ENCODE measurements at places on chromosomes 16 and 17.

DNA sequence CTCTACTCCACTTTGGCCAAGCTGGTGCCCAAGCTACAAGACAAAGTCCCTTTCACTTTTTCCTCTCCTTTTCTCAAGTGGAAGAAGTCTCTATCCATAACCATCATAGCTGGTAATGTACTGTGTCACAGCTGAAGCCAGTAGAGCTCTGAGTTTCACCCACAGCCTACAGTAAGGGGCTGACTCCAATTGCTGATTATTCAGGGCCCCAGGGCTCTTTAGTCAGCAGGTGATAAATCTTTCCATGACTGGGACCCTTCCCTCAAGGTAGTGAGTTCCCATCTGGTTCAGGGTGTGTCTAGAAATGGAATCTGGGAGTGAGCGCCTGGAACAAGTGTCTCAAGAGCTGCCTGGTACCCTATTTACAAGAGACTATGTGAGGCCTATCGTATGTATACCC is 436.0 kb upstream of the CA10 start:
- DNase-seq: no peak

DNA sequence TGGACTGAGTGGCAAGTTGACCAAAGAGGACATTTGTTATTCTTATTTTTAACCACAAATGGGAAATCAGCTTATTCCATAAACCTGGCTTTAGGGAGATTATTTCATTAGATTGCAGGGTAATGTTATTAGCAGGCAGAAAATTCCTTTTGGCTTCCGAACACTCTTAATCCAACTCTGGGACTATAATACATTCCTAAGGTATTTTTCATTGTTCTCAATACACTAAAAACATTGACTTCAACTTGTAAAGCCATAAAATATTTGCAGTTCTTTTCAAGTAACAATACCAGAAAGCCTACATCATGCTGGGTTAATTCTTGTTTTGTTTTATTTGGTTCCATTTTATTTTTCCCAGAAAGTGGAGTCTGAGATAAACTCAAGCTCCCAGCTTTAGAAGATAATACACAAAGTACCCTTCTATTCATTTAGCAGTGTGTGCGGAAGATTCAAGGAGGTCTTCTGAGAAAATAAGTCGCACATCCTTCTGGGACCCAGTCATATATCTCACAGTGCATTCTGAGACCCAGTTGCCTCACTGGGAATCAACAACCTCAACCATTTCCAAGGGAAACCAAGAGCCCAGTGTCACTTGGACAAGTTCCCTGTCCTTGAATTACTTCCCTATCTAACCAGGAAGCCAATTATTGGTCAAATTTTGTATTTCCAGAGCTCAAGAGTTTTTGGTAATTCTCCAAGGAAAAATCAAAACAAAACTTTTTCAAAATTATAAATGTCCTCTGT is 389.6 kb upstream of the DYNLRB2 start:
- DNase-seq: no peak

DNA sequence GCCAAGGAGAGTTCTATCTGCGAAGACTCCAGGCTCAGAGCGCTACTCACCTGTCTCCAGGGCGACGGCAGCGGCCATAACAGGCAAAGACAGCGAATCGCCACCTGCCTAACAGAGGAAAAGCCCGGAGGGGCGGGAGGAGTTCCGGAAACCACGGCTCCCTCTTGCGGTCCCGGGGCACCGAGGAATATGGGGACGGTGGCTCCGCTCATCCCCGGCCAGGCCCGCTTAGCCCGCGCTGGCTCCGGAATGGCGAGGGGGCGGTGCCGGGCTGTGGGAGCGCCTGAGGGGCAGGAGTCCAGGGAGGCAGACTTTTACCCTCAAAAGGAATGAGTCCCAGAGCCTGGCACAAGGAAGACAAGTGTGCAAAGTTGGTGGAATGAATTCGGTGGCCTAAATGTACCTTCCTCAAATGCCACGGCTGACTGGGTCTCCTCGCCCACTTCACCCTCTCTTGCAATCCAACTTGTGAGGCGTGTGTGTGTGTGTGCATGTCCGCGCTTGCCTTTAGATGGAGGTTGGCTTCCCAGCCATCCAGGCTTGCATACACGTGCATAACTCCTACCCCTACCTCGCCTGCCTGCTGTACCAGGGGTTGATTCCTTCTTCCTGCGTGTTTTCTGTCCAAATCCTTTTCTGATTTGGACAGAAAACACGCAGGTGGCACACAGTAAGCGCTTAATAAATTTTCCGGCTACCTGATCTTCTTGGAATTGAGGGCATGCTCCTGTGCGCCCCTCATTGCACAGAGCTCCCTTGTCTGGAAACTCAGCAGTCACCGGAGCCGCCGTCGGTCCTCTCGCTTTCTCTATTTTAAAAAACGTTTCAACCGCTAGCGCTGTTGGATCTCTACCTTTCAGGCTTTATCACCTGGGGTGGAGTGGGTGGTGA is 3.5 kb downstream of the C17orf100 start:
- DNase-seq: no peak

DNA sequence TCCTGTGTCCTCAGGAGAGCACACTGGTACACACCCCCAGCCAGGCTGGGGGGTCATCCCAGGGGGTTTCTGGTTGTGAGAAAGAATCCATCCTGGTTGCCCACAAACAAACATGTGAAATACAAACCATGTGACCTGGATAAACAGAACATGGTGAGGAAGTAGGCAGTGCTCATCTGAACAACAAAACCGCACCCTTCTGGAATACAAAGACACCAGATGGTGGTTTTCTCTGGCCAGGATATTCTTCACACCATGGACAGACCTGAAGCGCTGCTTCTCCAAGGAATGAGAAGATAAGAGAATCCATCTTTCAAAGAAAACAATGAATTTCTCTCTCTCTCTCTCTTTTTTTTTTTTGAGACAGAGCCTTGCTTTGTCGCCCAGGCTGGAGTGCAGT is 302.3 kb downstream of the SLC39A11 start:
- DNase-seq: no peak

DNA sequence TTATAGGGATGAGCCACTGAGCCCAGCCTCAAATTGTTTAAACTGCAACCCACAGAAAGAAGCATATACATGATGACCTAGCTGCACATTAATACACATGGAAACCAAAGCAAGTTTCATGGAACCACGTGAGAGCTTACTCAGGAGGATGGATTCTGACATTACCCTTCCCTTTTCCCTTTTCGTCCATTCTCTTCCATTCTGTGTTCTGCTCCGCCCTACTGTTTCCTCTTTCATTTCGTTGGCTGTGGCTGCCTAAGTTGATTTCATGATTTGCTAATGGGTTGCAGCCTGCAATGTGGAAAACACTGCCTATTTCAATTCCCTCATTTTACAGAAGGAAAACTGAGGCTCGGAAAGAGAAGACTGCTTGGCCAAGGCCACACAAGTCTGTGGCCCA is 176.5 kb downstream of the C16orf78 start:
- no peak for DNase-seq

- no peak for DNase-seq
Observed at GRCh38 chr17:81902023-81902652, at the start of gene NPB. Gene NPB, plus strand, starts transcription at chr17:81902238. Its CDS starts 40 bp downstream, at chr17:81902278.

DNA sequence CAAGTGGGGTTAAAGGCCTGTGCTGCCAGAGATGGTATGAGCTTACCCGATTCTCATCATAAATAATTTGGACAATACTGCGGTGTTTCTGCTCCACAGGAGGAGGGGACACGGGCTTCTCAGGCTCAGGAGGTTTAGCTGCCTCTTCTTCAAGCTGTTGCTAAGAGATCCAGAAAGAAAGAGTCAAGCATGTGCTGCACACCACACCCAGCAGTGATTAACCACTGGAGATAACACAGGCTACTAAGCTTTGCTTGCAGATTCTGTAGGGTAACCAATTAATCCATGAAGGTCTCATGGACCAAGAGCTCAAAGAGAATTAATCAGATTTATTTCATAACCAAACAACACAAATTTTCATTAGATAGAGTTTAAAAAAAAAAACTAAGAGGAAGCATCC is 56.6 kb downstream of the NCOR1 start:
- DNase-seq: no peak

GRCh38 chr16:89102481-89103073 is 8.9 kb downstream of the ACSF3 start:
- no peak for DNase-seq

DNA sequence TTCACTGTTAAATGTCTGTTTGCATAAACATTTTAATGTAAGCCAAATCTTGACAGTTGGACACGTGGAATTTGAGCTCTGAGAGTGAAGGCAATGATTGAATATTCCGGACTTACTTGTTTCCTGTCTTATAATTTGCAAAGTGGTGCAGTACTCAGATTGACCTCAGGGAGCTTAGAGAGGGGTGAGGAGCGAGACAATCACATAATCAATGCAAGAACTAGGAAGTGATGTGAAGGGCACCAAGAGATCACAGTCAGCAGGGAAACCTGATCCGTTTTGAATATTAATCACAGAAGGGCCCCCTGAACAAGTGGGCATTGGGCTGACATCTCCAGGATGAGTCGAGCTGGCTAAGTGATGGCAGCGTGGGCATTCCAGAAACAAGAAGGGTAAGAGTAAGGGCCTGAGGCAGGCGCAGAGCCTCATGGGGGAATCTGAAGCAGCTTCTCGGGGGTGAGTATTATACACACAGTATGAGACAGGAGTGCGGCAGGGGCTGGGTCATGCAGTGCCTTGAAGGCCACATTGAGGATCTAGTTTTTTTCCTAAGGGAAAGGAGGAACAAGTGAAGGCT is 26.1 kb downstream of the TEX2 start:
- DNase-seq: no peak
